CD8-positive, alpha-beta memory T cell (primary cell): ENCODE measurements at places on chromosomes 6 and 20.

- DNase-seq, result no peak
These were observed 1.9 kb downstream of the HLA-DPA1 start for GRCh38 chr6:33071569-33071968.

- no peak for DNase-seq
These were observed 27.8 kb upstream of the LGSN start for GRCh38 chr6:63347599-63347998.

DNA sequence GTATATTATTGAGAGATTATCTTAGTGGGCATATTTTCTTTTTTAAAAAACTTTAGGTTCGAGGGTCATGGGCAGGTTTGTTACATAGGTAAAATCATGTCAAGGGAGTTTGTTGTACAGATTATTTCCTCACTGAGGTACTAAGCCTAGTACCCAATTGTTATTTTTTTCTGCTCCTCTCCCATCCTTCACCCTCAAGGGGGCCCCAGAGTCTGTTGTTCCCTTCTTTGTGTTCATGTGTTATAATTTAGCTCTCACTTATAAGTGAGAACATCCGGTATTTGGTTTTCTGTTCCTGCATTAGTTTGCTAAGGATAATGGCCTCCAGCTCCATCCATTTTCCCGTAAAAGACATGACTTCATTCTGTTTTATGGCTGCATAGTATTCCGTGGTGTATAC, 247.9 kb upstream of the RAB32 start:
- DNase-seq, result no peak

DNA sequence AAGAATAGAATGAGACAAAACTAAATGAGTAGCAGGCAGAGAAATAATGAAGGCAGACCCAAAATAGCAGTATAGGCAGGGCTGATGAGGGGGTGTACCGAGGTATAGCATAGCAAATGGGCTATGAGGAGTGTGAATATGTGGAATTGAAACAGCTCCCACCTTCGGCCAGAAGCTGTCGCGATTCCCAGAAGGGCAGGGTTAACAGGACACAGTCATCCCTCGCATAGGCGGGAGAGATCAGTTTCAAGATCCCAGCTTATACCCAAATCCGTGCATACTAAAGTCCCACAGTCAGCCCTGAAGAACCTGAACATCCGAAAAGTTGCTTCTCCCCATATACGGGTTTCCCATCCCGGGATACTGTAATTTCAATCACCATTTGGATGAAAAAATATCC, 82.7 kb downstream of the PTPRK start:
- no peak for DNase-seq

DNA sequence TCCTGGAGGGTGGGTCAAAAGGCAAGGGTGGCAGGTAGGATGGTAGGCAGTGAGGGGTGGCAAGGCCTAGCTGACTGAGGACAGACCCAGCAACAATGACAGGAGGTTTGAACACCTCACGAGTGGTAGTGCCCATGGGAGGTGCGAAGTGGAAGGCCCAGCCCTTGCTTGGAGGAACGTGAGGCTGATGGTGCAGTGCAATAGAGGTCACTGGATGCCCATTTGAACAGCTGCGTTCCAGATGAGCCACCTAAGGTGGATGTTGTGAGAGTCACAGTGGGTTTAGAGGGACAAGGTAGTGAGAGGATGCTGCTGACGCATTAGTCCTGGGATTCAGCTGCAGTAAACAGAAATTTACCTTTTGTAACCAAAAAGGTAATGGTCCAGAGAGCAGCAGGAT, 15.6 kb downstream of the TMEM74B start:
- DNase-seq, result no peak
